Osteocyte (in vitro differentiated cells): ENCODE measurements at places on chromosomes 2 and 18. TPM values are rescaled to one million over a fixed set of nuclear protein-coding genes. Genes with fewer than 3 reads are reported as not detected.
A peak's percentile ranks its signal among the peaks of the same experiment; 100 is the strongest.

DNA sequence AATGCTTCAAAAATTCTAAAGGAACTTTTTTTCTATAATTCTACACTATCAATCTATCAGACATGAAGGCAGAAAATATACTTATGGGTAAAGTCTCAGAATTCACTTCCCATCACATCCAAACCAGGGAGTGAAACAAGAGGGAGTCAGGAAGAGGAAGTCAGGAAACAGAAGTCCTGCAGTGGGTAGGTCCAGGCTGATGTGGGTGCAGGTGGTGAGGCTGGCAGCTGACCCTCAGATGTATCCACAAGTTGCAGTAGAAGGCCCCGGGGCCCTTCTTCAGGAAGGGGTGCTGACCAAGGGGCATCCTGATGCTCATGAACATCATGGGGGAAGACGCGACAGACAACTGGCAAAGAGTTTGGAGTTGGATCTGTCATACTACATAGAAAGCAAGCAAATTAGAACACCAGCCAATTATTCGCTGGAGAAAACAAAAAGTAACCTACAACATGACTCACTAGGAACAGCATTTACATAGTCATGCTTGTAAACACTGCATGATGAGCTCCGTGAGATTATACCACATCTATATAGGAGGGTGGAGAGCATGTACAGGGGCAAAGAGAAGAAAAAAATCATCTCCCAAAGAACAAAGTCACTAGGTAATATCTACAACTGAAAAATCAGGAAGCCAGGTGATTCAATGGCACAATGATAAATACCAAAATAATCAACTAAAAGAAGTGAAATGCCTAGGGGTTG, 4.2 kb downstream of the UXS1 start:
- H3K27me3 ChIP-seq, result no peaks in the 10 kb centered on the region
- H3K4me3 ChIP-seq, result no peak overlapping the region
- peaks cover 26% of the 10 kb centered on the region for H3K4me1 ChIP-seq
- H3K36me3 ChIP-seq, result peaks cover 3% of the 10 kb centered on the region

DNA sequence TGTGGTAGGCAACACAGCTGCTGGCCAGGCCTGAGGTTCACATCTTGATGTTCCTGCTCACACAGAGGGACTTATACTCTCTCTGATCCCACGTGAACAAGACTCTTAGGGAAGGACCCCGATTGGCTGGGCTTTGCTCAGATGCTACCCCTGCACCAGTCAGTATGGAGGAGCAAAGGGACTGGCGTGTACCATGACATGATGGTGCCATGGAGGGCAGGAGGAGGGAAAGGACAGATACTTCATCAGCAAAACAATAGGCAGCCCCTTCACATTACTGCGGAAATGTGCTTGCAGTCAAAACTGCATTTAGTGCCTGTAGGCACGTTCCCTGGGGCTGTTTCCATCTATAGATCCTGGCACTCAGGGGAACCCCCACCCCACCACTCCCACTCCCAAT, 42.7 kb downstream of the ZFP36L2 start:
- DNase-seq, result no peak
- no peaks in the 10 kb centered on the region for H3K36me3 ChIP-seq
- peaks cover 18% of the 10 kb centered on the region for H3K4me1 ChIP-seq
- H3K27ac ChIP-seq, result no peak overlapping the region
- H3K27me3 ChIP-seq, result no peaks in the 10 kb centered on the region

GRCh38 chr2:73970141-73970803, 14.4 kb upstream of the TET3 start:
- no peak overlapping the region for H3K27ac ChIP-seq
- H3K27me3 ChIP-seq, result peaks cover 5% of the 10 kb centered on the region
- no peak overlapping the region for H3K4me3 ChIP-seq
- DNase-seq, result no peak
- no peaks in the 10 kb centered on the region for H3K36me3 ChIP-seq

DNA sequence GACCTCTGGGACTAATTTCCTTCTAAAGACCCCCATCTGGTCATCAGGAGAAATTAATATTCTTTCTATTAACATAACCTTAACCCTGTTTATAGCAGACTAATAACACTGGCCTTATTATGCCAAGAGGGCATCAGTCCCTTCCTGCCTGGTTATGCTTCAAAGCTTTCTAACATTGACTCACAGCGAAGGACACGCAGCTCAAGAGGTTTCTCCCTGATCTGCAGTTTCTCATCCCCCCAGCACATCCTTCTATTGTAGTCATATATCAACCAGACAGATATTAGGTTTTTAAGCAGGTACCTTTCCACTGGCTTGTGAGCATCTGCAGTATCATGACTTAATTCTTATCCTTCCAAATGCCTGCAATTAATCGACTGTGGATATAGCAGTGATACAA, 100.0 kb upstream of the CXCR4 start:
- no peak for DNase-seq
- H3K27ac ChIP-seq, result no peak overlapping the region
- no peaks in the 10 kb centered on the region for H3K36me3 ChIP-seq
- H3K4me1 ChIP-seq, result no peaks in the 10 kb centered on the region
- H3K4me3 ChIP-seq, result no peak overlapping the region

DNA sequence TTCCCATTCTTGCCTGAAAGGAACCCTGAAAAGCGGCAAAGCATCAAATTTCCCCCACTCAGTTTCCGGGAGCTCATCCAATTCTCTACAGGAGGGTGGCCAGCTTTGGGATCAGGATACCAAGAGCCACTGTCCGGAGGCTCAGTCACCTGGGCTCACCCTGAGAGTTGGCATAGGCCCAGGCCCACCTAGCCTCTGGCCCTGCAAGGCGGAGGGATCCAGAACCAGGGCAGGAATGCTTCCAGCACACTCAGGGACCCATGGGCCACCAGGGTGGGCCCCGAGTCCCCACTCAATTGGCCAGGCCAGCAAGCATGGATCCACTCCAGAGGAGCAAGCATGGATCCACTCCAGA, 432.9 kb upstream of the MYT1L start:
- no peak for DNase-seq
- no peak overlapping the region for H3K4me3 ChIP-seq
- H3K27me3 ChIP-seq, result no peaks in the 10 kb centered on the region
- H3K4me1 ChIP-seq, result no peaks in the 10 kb centered on the region
- H3K36me3 ChIP-seq, result no peaks in the 10 kb centered on the region

GRCh38 chr2:105842555-105842954, 97.8 kb downstream of the NCK2 start:
- no peak overlapping the region for H3K27ac ChIP-seq
- H3K4me1 ChIP-seq, result peaks cover 4% of the 10 kb centered on the region
- peaks cover 2% of the 10 kb centered on the region for H3K36me3 ChIP-seq
- no peaks in the 10 kb centered on the region for H3K27me3 ChIP-seq
- DNase-seq, result no peak

GRCh38 chr2:201795607-201796477, 10.5 kb upstream of the CDK15 start:
- H3K27ac ChIP-seq, result peak overlapping the region; percentile 29
- no peak overlapping the region for H3K4me3 ChIP-seq
- no peak for DNase-seq
- H3K4me1 ChIP-seq, result peaks cover 31% of the 10 kb centered on the region
- H3K27me3 ChIP-seq, result no peaks in the 10 kb centered on the region
- no peaks in the 10 kb centered on the region for H3K36me3 ChIP-seq

- no peak overlapping the region for H3K27ac ChIP-seq
- DNase-seq, result no peak
- H3K27me3 ChIP-seq, result no peaks in the 10 kb centered on the region
- H3K36me3 ChIP-seq, result no peaks in the 10 kb centered on the region
Measured at GRCh38 chr2:199997296-199997695, 41.9 kb downstream of the MAIP1 start.

SNX17 gene
- 124 and 134 TPM in 2 replicates for total RNA-seq

ANKRD30BL gene
- not detected in 2 replicates for total RNA-seq
